ENCODE measurements at places on chromosomes 3 and 15.
A peak's percentile ranks its signal among the peaks of the same experiment; 100 is the strongest.

DNA sequence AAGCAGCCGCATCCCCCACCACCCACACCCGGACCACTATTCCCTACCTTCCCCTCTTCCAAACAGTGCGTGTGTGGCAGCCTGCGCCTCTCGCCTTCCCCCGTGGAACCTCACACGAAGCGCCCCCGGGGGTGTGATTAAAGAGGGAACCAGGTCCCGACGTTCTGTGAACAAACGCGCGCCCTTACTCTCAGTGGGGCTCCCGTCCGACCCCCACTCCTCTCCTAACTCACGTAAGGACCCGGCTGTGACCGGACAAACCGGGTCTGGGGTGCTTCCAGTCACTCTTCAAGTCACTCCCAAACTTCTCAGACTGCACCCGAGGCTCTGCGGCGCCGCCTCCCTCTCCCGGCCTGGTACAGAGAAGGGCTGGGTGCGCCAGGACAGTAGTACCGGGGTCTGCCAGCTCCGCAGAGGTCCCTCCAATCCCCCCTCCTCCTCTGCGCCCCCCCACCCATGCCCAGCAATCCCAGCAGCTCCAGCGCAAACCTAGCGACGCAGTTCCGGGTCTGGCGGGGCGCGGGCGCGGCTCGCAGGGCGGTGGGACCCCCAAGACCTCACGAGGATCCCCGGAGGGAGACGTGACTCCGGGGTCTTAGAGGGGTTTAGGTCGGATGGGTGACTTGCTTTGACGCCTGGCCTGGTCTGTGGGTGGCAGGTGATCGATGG lies 574 bp downstream of the DUOXA1 start:
- DNase-seq = no peak

- DNase-seq = no peak
Observed at GRCh38 chr15:92891533-92892200, 8.5 kb upstream of the CHD2 start.

DNA sequence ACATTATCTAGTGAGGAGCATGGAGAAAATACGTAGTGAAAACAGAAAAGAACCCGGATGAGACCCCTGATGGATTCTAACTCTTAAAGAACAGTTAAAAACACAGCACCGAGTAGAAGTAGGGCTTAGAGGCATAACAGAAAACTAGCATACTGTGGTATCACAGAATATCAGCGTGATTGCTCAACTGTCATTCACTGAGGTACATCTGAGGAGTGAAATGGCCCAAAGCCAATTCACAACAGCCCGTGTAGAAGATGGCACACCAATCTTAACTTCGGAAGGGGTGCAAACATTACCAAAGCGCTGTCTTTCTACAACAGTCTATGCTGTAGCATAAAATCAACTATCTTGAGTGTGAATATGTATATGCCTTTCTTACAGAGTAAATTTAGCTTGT lies 1.8 kb downstream of the CLASP2 start:
- DNase-seq = no peak

- peak; percentile 80 for DNase-seq
Observed at GRCh38 chr15:89057506-89058133, 30.6 kb upstream of the ABHD2 start.

GRCh38 chr3:101976473-101976872 lies 127.2 kb downstream of the NFKBIZ start:
- DNase-seq = no peak

DNA sequence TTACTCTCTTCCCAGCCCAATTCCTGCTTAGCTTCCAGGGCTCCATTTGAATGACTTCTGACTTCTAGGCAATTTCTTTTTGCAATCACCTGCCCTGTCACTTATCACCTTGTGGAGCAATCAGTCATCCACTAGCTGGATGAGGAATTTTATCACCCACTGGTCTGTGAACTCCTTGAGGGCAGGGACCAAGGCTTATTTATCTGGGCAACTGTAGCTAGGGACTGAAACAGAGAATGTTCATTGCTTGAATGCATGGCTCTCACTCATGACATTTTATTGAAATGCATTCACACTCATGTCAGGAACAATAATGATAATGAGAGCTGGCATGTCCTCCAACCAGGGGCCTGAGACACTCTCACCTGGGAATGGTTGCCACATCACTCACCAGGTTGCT lies 15.5 kb downstream of the TNFAIP8L3 start:
- DNase-seq = no peak

GRCh38 chr3:46881596-46882376 lies 4.3 kb downstream of the PTH1R start:
- DNase-seq = no peak

- no peak for DNase-seq
Observed at GRCh38 chr3:1421577-1421976, 328.8 kb downstream of the CNTN6 start.

GRCh38 chr3:133973249-133973980 lies 56.3 kb downstream of the SLCO2A1 start:
- DNase-seq = no peak

GRCh38 chr3:122691195-122691594 lies 10.6 kb downstream of the PARP14 start:
- no peak for DNase-seq

GRCh38 chr3:51706788-51707731 lies at the start of gene GRM2:
Gene GRM2, plus strand, starts transcription at chr3:51707068. Its CDS starts 1,916 bp downstream, at chr3:51708984.
- DNase-seq = no peak

GRCh38 chr3:168060317-168060716 lies 35.4 kb downstream of the GOLIM4 start:
- DNase-seq = no peak

DNA sequence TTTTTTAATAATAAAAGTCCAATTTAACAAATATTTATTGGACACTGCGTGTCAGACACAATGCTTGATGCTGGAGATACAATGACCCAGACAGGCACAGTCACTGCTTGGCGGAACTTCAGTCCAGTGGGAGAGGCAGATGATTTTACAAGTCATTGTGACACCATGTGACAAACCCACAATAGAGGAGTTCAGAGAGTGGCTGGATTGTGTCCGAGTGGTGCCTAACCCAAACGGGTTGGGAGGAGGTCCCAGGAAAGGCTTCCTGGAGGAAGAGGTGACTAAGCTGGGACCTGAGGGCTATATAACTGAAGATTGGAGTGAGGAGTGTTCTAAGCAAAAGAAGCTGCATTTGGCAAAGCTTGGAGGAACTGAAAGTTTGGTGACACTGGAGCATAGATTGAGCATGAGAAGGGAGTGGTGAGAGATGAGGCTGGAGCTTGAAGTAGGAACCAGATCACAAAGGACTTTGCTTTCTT lies 41.4 kb downstream of the CRTC3 start:
- DNase-seq = no peak

- DNase-seq = no peak
Observed at GRCh38 chr3:185781759-185782158, 43.1 kb downstream of the IGF2BP2 start.

DNA sequence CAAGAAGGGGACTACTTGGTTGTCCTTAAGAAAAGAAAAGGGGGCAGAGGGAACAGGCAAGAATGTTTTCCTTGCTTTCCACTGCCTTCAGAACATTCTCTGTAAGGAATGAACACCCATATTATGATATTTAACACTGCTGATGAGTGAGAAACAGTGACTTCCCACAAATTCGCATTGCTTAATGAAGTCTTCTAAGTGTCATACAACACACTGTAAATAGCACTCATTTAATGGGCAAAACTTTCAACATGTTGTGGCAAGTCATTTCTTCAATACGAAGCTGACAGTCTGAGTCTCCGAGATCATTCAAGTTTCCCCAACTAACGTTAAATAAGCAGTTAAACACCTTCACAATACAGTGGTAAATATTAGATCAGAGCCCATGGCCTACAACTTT lies 464.4 kb downstream of the SHQ1 start:
- no peak for DNase-seq

GRCh38 chr3:32143849-32144757 lies 37.7 kb downstream of the GPD1L start:
- DNase-seq = no peak

DNA sequence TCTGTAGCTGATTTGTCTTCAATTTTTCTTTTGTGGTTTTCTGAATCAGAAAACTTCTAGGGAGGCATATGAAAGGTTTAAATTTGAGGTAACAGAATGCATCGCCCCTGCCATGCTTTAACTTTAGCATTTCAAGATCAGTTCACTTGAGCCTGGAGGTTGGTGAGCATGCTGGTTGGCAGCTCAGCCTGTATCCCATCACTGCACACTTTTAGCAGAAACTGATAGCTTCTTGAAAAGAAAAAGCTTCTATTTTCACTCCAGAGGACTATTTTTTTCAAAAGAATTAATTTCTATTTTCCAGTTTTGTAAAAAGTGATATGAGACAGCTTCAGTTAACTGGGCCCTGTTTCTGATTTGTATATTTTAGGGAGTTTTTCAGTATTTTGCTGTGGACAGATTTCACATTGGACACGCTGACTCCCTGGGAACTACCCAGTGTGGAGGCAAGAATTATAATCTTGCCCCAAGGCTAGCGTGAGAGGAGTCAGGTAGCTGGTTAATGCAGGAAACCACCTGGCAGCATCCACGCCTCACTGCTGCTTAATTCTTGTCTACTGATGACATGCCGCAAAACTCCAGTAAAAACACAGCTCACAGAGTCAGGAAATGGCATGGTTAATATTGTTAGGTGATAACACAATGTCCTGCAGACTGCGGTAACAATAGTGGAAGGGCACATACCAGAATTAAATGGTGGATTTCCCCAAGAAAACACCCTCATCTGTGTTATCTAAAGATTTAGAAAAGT lies 71.4 kb downstream of the DUT start:
- no peak for DNase-seq

- peak; percentile 67 for DNase-seq
Observed at GRCh38 chr15:74889883-74890664, at the start of gene MPI. Gene MPI, plus strand, starts transcription at chr15:74890042. Its CDS starts 32 bp downstream, at chr15:74890074.

DNA sequence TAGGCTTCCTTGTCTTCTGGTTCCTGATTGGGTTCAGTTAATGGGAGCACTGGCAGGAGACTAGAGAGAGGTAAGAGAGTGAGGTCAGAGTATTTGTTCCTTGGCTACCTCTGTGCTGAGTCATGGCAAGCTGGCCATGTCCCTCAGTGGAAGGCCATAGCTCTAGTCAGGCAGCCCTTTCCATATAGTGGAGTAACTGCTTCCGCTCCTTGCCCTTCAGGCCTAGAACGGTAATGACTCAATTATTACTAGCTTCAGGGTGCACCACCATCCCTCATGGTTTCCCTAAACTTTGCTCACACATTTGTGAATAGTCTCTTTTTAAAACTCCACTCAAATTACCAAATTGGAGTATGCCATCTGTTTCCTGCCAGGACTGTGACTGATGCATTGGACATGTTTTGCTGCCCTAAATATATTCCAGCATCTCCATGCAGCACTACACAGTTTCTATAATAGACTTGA lies 10.5 kb upstream of the ANO10 start:
- DNase-seq = no peak

GRCh38 chr15:57677204-57677603 lies 29.3 kb upstream of the POLR2M start:
- DNase-seq = no peak

DNA sequence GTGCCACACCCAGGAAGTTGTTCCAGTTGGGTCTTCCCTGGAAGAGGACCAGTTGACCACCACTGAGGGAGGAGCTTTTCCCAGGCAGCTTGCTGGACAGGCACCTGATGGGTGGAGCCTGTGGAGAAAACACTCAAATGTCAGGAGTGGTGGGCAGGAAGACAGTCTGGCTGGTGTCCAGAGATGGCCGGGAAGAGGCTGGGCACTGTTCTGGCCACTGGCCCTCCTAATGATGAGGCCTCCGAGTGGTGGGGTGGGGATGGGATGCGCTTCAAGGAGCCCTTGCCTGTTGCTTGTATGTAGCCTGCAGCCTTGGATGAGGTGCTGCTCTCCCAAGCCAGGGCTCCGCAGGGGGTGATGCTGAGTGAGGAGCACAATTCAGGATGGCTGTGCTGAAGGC lies 12.3 kb downstream of the PLEKHO2 start:
- no peak for DNase-seq

GRCh38 chr3:151987893-151988292 lies 114.5 kb downstream of the SUCNR1 start:
- no peak for DNase-seq

GRCh38 chr3:37987751-37988179 lies 2.8 kb upstream of the VILL start:
- DNase-seq = no peak

GRCh38 chr15:85394554-85395333 lies 14.3 kb downstream of the AKAP13 start:
- DNase-seq = no peak

GRCh38 chr15:70602281-70602680 lies 161.1 kb downstream of the UACA start:
- no peak for DNase-seq

- DNase-seq = no peak
Observed at GRCh38 chr3:54355800-54356199, 233.4 kb downstream of the CACNA2D3 start.

- DNase-seq = no peak
Observed at GRCh38 chr3:175956964-175957363, 1097.8 kb downstream of the NAALADL2 start.

GRCh38 chr3:158713094-158713499 lies 19.2 kb downstream of the RARRES1 start:
- DNase-seq = no peak

DNA sequence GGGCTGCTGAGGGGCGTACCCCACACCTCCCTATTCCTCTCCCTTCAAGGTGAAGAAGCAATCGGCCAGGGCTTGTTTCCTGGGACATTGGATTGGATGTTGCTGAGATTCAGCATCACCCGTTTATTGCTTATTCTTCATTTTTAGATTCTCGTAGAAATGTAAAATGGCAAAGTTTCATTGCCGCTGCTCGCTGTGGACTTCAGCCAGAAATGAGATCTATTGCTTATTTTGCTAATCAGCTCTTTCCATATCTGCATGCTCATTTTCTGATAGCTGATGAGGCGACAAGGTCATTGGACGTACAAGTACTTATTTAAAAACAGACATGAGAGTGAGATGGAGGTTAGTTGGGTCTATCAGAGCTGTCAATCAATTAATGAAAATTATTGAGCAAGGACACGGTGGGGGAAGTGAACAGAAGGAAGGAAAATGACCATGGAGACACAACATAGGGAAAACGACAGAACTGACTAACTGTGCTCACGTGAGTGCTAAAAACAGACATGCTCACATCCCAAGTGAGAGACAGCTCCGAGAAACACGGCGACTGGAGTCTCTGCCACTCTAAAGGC lies 471.2 kb downstream of the NR2F2 start:
- no peak for DNase-seq

- no peak for DNase-seq
Observed at GRCh38 chr3:176978441-176978840, 218.8 kb downstream of the TBL1XR1 start.

DNA sequence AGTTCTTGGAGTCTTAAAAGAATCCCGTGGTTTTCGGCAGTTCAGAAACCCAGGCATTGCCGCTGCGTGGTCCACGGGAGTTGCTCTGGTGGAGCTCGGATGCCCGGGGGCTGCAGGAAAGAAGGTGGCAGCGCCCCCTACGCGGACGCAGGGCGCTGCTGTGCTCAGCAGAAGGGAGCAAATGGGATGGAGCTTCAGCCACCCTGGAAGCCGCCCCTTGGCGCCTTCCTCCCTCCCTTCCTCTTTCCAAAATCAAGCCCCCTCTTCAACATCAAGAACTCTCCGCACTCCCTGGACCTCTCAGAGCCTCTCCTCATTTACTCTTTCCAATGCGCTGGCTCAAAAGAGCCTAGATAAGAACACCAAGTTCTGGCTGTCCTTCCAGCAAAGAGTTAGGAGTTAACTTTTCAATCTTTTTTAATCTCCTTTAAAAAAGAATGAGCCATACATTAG lies 880 bp upstream of the CHRNA7 start:
- DNase-seq = no peak
